ENCODE measurements at places on chromosomes 11 and 22.

DNA sequence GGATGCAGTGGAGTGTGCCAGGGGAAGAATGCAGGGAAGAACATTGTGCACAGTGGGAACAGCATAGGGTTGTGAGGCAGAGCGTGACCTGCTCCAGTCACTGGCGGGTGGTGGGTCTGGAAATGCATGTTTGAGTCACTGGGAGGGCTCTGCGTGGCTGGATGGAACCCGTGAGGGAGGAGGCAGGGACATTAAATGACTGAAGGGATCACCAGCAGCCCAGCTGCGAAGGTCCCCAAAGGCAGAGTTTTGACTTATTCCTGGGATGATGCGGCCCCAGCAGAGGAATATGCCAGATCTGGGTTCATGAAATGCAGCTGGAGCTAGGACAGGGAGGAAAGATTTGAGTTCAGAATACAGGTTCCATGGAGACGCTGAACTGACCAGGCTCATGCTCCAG, 104.0 kb upstream of the FGF3 start:
- no peak for DNase-seq

- no peak for DNase-seq
These were observed 16.1 kb downstream of the ALKBH8 start for GRCh38 chr11:107549253-107549953.

DNA sequence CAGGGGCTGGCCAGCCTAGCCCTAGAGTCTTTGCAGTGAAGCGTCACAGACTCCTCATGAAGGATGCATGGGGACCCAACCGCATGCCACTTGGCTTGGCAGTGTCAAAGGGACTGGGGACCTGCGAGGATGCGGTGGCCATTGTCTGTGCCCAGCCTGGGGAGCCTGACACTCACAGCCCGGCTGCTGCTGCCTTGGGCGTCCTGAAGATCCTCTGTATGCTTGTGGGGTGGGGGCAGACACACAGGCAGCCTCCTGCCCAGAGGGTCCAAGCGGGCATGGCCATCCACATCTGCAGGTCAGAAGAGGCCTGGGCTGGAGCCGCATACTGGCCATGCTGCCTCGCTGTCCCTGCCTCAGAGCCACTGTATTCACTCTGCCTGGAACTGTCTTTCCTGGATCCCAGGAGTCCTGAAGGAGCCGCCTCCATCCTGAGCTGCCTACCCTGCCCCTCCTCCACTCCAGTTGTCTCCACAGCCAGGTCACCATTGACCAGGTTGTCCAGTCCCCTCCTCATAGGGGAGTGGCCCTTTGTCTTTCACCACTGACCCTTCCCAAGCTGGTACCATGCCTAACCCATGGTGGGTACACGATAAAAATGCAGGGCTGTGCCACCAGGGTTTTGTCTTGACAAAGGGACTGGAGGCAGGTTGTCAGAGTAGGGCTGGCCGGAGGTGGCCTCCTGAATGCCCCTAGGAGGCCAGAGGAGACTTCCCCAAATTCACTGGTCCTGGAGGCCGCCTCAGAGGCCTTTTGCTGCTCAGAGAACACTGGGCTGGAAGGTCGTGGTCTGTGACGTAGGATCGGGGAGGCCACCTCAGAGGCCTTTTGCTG, 107.0 kb downstream of the KCNQ1OT1 start:
- DNase-seq, result no peak

- no peak for DNase-seq
These were observed 52.4 kb downstream of the PTPRJ start for GRCh38 chr11:48032721-48033120.

GRCh38 chr22:37209140-37209845, 3.0 kb downstream of the SSTR3 start:
- no peak for DNase-seq

- DNase-seq, result no peak
These were observed 76.3 kb upstream of the SUSD2 start for GRCh38 chr22:24105013-24105360.

GRCh38 chr22:44361391-44362126, 48.8 kb upstream of the SHISAL1 start:
- DNase-seq, result no peak

- no peak for DNase-seq
These were observed 1.6 kb downstream of the OR10G7 start for GRCh38 chr11:124039557-124039956.

GRCh38 chr22:45292731-45293442, 8.1 kb downstream of the UPK3A start:
- DNase-seq, result no peak

DNA sequence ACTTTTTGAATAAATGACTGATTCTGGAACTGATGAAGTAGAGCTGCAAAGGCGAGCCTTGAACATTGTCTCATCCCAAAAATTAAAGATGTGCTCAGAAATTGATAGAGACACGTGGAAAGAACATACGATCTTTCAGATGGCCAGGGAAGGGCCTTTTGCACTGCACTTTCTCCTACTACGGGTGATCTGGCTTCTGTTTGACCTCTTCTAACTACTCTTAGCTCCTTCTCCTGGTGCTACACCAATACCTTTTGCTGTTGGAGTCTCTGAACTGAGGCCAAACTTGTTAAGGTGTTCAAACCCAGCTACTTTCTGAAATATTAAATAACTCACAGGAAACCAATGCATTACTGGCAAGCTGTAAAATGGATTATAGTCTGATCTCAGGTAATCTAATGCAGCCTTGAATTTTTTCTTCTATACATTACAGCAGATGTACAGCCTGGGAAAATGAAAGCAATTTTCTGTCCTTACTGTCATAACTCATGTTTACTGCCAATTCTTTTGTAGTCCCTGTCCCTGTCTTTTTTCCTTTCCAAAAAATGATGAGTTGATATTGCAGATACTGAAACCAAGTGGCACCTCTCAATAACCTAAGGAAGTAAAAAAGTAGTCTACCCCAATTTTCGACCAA, 1086.1 kb upstream of the CNTN5 start:
- DNase-seq, result no peak

GRCh38 chr11:105108247-105108646, 31.3 kb downstream of the CARD18 start:
- no peak for DNase-seq

GRCh38 chr11:44774731-44775130, 48.0 kb downstream of the TSPAN18 start:
- DNase-seq, result no peak

- peak; percentile 100 for DNase-seq
These were observed at the start of gene ZDHHC5 for GRCh38 chr11:57667736-57668433. Gene ZDHHC5 (plus strand): TSS chr11:57668114. CDS start chr11:57673091, 4,977 bp downstream.

GRCh38 chr11:66006134-66006890, 4.0 kb downstream of the BANF1 start:
- DNase-seq, result no peak

GRCh38 chr22:38951734-38952133, 5.7 kb upstream of the APOBEC3A start:
- no peak for DNase-seq

- DNase-seq, result no peak
These were observed 570.8 kb downstream of the OPCML start for GRCh38 chr11:132961453-132961852.

GRCh38 chr22:19038728-19039447, 83.3 kb downstream of the DGCR2 start:
- DNase-seq, result no peak

GRCh38 chr22:23369054-23369685, 188.9 kb downstream of the BCR start:
- no peak for DNase-seq

GRCh38 chr11:38305682-38306081, 1707.6 kb upstream of the RAG2 start:
- no peak for DNase-seq

DNA sequence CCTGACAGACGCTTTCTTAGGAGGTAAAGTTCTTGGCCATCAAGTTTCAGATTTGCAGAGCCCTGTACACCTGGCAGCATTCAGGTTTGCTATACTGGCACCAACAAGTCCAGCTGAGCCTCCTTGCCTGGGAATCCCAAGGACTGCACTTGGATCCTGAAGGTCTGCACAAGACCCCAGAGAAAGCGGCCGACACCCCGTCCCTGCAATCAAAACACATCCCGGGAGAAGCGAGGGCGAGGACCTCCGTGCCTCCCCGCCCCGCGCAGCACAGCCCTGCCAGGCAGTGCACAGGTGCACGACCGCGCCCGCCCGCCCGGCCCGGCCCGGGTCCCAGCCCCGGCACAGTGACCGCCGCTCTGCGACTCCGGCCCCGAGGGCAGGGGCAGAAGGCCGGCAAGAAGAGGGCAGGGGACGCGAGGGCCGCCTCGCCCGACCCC, 559 bp downstream of the MRTFA start:
- no peak for DNase-seq

GRCh38 chr22:48539261-48539660, 1288.4 kb downstream of the BRD1 start:
- no peak for DNase-seq

DNA sequence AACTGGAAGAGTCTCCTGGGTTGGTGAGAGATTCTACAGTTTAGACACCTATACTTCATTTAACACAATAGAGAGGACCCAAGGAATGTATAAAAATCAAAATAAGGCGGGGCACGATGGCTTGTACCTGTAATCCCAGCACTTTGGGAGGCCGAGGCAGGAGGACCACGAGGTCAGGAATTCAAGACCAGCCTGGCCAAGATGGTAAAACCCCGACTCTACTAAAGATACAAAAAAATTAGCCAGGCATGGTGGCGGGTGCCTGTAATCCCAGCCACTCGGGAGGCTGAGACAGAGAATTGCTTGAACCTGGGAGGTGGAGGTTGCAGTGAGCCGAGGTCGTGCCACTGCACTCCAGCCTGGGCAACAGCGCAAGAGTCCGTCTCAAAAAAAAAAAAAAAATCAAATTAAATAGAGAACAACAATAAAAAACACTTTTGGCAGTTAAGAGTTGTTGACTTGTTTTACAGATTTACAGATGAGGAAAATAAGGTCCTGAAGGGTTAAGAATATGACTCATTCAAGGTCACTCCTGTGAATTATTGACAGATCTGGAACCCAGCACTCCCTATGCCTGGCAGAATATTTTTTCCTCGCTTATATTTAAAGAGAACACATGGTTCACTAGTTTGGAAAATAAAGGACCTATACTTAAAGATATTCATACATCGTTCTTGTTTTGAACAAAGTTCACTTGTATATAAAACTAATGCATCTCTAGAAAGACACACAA, 5.2 kb downstream of the LGR4 start:
- no peak for DNase-seq

GRCh38 chr11:127931803-127932202, 655.6 kb downstream of the ETS1 start:
- DNase-seq, result no peak

GRCh38 chr11:12245091-12245490, 132.3 kb upstream of the PARVA start:
- DNase-seq, result no peak

GRCh38 chr22:19900707-19901436, 40.7 kb upstream of the COMT start:
- DNase-seq, result no peak

DNA sequence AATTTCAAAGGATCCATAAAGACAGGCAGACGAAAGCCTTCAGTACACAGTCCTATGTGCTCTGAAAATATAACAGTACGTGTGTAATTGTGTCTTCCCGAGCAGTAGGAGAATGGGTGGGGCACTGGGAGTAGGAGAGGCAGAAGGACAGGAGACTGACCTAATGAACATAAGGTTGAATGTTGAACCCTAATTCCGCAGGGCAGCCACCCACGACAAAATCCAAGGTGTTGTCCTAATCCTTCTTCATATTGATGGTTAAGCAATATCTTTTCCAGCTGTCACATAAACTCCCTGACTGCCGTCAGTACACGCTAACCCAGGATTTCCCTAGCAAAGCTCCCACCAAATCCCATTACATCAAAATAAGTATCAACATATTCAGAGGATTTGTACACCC, 34.5 kb downstream of the SPATA19 start:
- DNase-seq, result no peak

- no peak for DNase-seq
These were observed 7.9 kb upstream of the TRIM44 start for GRCh38 chr11:35654711-35655110.

DNA sequence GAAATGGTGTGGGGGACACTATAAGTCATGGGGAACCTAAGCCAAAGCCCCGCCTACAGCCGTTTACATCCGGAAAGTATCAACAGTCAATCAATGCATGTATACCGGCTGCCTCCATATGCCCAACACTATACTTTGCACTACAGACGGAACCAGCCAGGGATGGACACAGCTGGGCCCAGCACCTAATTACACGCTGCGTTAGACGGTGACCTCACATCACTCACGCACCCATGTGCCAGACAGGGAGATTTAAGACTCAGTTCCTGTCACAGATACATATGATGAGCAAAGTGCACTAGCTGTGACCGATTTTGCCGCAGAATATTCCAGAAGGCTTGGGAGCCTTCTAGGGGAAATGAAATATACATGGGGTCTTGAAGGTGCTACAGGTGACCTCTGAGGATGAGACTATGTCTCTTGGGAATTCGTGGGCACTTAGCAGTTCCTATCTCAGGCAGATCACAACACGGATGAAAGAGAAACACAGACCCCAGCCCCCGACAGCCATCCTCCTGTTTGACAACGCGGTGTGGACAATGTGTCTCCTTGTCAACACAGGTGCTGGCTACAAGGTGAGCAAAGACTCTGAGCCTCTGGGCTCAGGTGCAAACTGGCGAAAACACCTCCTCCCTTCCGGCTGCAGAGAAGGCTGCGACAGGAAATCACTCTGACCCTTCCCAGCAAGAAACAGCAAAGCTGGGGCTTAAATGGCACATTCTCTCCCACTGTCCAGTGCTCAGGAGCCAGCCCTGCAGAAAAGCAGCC, 8.0 kb downstream of the AHNAK start:
- DNase-seq, result no peak

DNA sequence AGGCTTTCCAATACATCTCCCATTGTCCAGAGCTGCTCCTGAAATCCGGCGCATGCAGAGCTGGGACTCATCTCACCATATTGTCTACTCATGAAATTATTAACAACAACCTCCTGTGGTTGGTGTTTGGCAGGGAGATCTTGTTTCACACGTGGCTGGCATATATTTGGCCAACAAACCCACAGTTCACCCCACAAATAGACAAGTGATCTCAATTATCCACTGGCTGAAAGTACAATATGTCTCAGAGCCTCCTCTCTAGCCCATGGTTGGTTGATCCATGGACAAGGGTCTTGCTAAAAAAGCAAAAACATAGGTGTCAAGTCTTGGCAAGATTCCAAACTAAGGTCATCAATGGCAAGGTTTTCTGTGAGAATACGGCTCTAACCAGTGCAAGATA, 386.9 kb downstream of the ETS1 start:
- no peak for DNase-seq

GRCh38 chr11:121105063-121105480, 4.0 kb downstream of the TECTA start:
- no peak for DNase-seq

Measured in stimulated activated CD8-positive, alpha-beta memory T cell treated with anti-CD3 and anti-CD28 coated beads, Interleukin-4, amount 100 ng/mL, for 4 hours (primary cell).